ENCODE measurements at places on chromosomes 13 and 19.

GRCh38 chr19:4622695-4623421, 16.5 kb upstream of the TNFAIP8L1 start:
- no peak for DNase-seq

- DNase-seq: no peak
Measured at GRCh38 chr13:64556376-64556775, 2673.8 kb downstream of the PCDH9 start.

- no peak for DNase-seq
Measured at GRCh38 chr19:18202778-18203407, 949 bp downstream of the RAB3A start.

DNA sequence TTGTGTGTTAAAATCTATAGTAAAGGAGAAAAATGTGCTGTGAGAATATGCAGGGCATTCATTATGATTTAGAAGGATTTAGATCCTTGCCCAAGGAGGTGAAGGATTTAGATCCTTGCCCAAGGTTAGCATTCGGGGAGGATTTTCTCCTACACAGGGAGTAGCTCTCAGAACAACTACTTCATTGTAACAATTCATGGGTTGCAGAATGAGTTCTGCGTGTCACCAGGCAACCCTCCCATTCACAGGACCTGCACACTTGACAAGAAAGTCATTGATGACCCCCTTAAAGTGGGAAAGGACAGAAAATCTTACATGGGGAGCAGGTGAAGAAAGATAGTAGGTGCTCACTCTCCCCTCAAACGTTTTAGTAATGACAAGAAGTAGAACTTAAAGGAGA, 167.1 kb upstream of the MAB21L1 start:
- DNase-seq: no peak

DNA sequence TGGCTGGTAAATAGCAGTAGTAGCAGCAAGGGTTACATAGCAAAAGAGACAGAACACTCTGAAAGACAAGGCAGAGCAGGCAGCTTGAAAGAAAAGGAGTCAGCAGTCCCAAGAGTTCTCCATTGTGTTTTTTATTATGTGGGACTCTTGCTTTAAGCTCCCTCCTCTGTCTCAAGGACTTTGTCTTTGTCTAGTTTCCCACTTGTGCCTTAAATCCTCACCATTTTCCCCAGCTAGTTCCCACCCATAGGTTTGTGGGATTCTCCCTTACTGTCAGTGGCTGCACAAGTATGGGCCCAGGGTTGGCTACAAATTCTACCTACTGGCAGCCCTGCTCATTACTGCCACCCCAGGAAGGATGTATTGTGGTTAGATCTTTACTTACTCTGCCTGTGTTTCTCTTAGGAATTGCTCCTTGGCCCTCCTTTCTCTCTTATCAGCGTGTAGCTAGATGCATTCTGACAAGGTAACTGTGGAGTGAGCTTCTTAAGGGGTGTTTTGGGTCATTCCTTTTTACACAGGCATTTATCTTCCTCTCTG, 413.4 kb upstream of the PCDH9 start:
- no peak for DNase-seq

GRCh38 chr19:32289566-32290210, 55.7 kb upstream of the ZNF507 start:
- no peak for DNase-seq

DNA sequence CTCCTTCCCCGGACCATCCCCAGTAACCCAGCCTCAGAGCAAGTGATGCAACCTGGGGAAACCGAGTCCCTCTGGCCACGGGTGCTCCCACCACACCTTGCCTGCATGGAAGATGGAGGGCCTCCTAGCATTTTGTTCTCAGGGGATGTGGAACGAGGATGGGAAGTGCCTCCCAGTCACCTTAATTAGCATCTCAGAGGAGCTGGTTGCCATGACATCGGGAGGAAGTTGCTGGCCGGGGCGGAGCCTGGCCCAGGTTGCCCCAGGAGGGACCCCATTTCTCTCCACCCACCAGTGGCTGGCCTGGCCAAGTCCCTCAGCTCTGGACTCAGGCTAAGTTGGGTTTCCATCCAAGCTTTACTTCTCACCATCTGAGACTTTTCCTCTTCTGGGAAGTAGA, 24.1 kb upstream of the PTPRS start:
- no peak for DNase-seq

DNA sequence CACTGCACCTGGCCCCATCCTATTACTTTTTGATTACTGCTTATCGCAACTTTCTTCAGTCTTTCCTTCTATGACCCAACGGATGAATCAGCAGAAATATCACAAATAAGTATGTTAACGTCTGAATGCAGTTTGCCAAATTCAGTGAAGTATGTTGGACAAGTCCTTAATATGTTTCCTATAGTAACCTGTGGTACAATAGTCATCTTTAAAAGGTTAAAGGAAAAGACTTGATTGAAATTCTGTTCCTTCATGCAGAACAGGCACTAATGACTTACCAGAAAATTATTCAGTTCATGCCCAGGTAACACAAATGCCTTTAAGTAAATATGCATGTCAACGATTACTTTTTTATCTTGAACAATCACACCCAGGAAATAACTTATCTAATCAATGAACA, 242.6 kb downstream of the KCTD12 start:
- no peak for DNase-seq

GRCh38 chr19:35355791-35356460, 2.3 kb upstream of the FFAR3 start:
- DNase-seq: no peak

- DNase-seq: peak; percentile 13
Measured at GRCh38 chr13:85386424-85386823, 412.8 kb downstream of the SLITRK6 start.

DNA sequence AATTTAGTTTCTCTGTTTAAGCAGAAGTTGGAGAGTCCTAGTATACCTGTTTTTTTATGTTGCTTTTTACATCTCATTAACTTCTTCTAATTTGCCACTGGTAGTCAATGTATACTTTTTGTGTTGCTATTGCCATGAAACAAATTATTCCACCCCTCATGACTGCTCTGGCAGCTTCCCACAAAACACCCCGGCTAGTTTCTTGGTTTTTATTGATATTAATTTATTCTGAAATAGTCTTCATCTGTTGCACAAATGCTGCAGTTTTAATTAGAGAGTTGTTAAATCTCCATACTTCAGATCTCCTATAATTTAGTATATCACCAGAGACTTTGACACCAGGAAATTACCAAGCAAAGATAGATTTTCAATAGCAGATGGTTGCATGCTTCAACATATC, 1159.3 kb upstream of the PRR20A start:
- no peak for DNase-seq

DNA sequence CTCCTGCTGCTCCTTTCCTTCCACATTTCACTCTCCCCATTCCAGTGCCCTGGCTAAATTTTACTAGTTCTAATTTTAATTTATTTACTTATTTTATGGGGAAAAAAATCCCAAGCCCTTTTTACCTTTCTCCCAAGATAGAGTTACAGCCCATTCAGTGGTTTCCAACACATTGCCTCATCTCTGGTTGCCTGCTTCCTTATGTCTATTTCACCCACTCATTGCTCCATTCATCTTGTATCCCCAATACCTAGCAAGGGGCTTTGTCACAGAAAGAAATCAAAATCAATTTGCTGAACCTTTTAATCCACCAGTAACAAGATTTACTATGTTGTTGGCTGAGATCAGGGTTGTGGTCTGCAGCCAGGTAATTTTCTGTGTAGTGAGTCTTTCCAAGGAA, 55.9 kb downstream of the LHFPL6 start:
- DNase-seq: no peak

- no peak for DNase-seq
Measured at GRCh38 chr19:46042252-46042883, 1.6 kb upstream of the IGFL4 start.

- no peak for DNase-seq
Measured at GRCh38 chr13:112175162-112176075, 108.5 kb downstream of the SOX1 start.

- DNase-seq: peak; percentile 97
Measured at GRCh38 chr13:44306371-44307192, 67.0 kb upstream of the SERP2 start.

GRCh38 chr19:3369337-3370213, 3.2 kb downstream of the NFIC start:
- DNase-seq: no peak

GRCh38 chr19:5026706-5027273, 57.9 kb downstream of the KDM4B start:
- no peak for DNase-seq

DNA sequence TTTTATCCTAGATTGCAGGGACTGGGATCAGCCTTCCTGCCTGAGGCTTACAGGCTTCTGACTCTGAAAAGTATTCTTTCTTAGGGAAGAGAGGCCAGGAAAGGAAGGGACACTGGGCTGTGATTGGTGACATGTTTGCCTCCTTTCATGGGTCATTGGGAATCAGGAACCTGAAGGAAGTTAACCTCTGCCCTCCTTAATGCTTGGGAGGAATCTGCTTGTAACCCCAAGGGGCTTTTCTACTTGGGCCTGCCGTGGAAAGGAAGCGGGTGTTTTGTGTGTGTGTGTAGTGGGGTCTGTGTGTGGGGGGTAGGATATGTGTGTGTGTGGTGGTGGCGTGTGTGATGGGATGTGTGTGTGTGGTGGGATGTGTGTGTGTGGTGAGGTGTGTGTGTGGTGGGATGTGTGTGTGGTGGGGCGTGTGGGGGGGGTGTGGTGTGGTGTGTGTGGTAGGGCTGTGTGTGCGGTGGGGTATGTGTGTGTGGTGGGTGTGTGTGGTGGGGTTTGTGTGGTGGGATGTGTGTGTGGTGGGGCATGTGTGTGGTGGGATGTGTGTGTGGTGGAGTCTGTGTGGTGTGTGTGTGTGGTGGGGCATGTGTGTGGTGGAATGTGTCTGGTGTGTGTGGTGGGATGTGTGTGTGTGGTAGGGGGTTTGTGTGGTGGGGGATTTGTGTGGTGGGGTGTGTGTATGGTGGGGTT, 41.3 kb upstream of the NPAS1 start:
- no peak for DNase-seq

- no peak for DNase-seq
Measured at GRCh38 chr19:45676851-45677263, 8.8 kb downstream of the GIPR start.
